ENCODE measurements at places on chromosomes 11 and 22.
A peak's percentile ranks its signal among the peaks of the same experiment; 100 is the strongest.

DNA sequence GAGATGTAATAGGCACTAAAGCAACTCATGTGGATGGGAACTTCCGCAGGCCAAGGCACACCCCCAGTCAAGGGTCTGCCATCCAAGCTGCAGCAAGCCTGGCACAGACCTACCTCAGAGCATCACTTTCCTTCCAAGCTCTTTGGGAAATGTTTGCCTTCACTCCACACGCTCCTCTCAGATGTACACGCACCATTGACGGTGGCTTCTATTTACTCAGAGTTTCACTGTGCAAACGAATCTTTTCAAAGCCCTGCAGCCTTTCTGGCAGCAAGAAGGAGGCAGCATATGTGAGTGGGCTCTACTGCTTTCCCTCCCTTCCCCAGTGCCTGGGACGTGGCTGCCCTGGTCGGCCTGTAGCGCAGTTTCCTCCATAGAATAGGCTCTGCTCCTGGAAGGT, 60.9 kb upstream of the USP47 start:
- no peak for DNase-seq

GRCh38 chr22:25748140-25748539, 6.2 kb downstream of the MYO18B start:
- DNase-seq: no peak

- peak; percentile 24 for DNase-seq
Measured at GRCh38 chr11:19679952-19680828, 32.4 kb upstream of the NAV2 start.

GRCh38 chr11:104883342-104883741, 14.9 kb downstream of the CASP12 start:
- DNase-seq: no peak

GRCh38 chr22:40196628-40197360, 19.1 kb downstream of the TNRC6B start:
- DNase-seq: no peak

DNA sequence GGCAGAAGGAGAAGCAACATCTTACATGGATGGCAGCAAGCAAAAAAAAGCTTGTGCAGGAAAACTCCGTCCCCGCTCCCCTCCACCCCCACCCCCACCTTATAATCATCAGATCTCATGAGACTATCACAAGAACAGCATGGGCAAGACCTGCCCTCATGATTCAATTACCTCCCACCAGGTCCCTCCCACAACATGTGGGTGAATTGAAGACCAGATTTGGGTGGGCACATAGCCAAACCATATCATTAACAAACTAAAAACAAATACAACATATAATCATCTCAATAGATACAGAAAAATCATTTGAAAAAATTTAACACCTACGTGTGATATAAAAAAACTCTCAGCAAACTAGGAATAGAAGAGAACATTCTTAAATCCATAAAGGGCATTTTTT, 88.8 kb downstream of the BUD13 start:
- DNase-seq: no peak

DNA sequence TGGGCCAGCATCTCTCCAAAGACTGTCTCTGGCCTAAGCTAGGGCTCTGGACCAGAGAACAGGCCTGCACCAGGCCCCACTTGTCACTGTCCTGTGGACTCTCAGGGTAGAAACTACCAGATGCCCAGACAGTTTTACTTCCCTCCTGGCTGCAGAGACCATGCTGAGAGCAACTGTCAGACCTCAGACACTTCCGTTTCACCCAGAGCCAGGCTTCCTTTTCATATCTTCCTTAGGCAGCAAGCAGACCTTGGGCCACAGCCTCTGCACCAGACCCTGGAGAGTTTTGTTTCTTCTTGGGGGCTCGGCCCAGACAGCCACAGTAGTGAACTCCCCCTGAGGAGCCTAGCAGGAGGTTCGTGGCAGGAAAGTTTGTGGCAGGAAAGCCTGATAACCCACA, 12.1 kb upstream of the FCHSD2 start:
- no peak for DNase-seq

DNA sequence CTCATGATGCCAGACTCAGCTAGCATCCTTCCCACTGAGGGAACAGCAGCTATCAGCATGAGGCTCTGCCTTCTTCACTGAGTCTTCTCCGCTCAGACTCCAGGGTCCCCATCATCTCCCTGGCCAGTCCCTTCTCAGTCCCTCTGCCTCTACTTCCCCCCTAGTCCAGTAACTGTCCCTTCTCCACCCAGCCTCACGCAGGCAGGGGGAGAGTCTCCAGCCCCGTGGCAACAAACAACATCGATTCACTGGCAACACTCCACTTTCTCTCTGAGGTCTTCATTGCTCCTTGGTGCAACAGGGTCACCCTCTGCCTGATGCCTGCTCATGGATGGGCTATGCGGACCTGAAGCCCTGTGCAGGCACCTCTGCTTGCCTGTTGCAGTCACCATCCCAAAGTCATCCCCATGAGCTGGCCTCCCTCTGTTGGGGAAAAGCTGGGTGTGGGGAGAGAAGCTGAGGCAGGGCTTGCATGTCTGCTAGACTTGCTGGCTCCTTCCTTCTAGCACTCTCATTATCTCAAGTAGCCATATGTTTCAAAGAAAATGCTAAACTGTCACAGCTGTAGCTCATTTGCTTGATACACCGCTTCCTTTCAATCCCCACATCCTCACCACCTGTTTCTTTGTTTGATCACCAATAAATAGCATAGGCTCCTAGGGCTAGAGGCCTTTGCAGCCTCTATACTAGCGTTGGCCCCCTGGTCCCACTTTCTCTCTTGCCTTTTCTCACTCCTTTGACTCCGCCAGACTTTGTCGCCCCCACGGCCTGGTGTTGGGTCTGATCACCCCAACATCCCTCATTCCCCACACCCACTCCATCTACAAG, 4.3 kb upstream of the BCR start:
- no peak for DNase-seq

DNA sequence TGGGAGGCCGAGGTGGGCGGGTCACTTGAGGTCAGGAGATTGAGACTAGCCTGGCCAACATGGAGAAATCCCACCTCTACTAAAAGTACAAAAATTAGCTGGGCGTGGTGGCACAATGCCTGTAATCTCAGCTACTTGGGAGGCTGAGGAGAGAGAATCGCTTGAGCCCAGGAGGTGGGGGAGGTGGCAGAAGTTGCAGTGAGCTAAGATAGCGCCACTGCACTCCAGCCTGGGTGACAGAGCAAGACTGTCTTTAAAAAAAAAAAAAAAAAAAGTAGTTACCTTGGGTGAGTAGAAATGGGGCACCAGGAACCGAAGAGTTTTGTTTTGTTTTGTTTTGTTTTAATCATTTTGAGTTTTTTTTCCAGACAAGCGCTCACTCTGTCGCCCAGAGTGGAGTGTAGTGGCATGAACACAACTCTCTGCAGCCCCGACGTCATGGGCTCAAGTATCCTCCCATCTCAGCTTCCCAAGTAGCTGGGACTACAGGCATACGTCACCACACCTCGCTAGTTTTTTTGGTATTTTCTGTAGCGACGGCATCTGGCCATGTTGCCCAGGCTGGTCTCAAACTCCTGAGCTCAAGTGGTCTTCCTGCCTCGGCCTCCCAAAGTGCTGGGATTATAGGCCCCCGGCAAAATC, 15.8 kb downstream of the THAP12 start:
- DNase-seq: no peak

- no peak for DNase-seq
Measured at GRCh38 chr11:76588455-76589325, 81.9 kb downstream of the LRRC32 start.

- no peak for DNase-seq
Measured at GRCh38 chr11:77126156-77126775, 1.8 kb upstream of the MYO7A start.

DNA sequence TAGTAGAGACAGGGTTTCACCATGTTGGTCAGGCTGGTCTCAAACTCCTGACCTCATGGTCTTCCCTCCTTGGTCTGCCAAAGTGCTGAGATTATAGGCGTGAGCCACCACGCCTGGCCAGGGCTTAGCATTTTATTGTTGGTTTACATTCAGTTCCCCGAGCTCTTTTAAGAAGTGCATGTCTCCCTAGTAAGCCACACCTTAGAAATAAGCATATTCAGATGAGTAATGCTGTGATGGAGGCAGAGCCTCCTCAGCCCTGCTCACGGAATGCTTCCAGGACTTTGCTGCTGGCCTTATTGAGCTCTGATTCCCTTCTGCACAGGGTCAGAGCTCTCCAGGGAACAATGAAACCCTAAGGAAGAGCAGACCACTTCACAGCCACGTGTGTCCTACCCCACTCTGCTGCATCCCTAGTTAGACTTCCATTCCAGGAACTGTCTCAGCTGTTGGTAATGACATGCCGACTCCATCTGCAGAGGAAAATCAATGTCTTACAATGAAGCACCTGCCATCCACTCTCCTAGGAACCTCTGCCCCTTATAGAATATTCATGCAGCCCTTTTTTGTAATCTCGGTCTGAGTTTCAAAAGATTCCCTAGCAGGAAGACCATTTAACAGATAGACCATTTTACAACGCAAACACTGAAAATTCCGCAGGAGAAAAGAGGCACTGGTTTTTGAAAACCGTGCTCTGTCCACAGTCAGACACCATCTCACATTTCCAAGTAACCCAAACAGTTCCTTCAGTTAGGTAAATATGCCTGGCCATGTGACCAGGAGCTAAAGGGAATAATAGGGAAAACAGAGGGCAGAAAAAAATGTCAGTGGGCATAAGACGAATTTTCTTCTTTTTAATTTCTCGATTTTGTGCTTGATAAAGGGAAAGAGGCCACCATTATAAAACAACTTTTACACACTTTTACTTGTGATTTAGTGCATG, 1.7 kb upstream of the JAM3 start:
- DNase-seq: no peak

GRCh38 chr22:45199723-45200122, 36.0 kb downstream of the NUP50 start:
- DNase-seq: no peak

GRCh38 chr11:35363246-35363801, 56.0 kb downstream of the SLC1A2 start:
- no peak for DNase-seq

- no peak for DNase-seq
Measured at GRCh38 chr11:133801356-133801755, 44.0 kb downstream of the SPATA19 start.

GRCh38 chr11:85762226-85762625, 48.7 kb downstream of the SYTL2 start:
- DNase-seq: no peak

GRCh38 chr22:19110064-19110458, 12.2 kb downstream of the DGCR2 start:
- DNase-seq: no peak

GRCh38 chr22:36865346-36865745, 4.5 kb downstream of the NCF4 start:
- DNase-seq: no peak

- no peak for DNase-seq
Measured at GRCh38 chr22:38038890-38039812, 18.1 kb upstream of the PICK1 start.

DNA sequence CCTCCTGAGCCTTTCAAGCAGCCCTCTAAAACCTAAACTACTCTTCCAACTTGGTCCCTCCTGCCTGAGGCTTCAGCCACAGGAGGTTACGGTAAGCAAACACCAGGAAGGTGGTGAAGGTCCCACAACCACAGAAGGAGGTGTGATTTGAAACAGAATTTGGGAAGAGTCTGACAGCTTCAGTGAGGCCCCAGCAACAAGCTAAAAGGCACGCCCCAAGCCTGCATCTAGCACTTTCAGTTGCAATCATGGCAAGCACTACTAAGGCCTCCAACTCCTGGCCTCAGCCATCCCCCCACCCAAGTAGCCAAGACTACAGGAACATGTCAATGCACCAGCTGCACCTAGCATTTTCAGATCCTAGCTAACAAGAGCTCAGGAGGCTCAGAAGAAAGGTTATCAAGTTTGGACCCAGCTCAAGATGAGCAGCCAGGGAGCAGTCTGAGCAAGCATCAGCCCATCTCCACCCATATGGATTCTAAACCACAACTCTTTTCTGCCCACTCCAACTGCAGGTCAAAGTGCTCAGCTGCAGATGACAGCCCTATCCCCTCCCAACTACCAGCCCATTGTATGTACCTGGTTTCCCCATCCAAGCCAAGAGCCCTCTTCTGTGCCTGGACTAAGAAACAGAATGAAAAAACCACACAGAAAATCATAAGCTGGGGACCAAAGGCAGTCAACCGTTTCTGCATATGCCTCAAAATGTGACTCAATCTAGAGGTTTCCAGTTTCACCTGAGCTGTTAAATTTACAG, 10.4 kb upstream of the AHNAK start:
- no peak for DNase-seq

DNA sequence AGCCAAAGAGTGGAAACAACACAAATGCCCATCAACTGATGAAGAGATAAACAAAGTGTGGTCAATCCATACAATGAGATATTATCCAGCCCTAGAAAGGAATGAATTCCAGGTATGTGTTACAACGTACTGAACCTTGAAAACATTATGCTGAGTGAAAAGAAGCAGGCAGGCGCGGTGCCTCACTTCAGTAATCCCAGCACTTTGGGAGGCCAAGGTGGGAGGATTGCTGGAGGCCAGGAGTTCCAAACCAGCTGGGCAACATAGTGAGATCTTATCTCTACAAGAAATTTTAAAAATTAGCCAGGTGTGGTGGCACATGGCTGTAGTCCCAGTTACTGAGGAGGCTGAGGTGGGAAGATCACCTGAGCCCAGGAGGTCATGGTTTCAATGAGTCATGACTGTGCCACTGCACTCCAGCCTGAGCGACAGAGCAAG, 24.6 kb upstream of the TESMIN start:
- no peak for DNase-seq

DNA sequence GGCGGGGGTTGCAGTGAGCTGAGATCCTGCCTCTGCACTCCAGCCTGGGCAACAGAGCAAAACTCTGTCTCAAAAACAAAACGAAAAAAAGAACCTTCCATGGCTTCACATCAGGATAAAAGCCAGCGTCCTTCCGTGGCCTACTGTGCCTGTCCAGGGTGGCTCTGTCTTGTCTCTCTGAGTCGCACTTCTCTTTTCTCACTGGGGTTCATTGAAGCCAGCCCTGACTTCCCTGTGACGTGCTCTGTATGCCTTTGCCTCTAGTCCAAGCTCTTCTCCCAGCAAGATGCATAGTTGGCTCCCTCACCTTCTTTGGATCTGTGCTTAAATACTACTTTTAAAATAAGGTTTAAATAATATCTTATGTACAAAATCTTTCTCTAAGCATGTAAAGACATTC, 11.6 kb downstream of the ATXN10 start:
- DNase-seq: no peak

Measured in right renal pelvis (tissue), 4 donors.